Adrenal gland (tissue), 19 donors: ENCODE measurements at places on chromosomes 4 and X. TPM values are rescaled to one million over a fixed set of nuclear protein-coding genes. Genes with fewer than 3 reads are reported as not detected.

DNA sequence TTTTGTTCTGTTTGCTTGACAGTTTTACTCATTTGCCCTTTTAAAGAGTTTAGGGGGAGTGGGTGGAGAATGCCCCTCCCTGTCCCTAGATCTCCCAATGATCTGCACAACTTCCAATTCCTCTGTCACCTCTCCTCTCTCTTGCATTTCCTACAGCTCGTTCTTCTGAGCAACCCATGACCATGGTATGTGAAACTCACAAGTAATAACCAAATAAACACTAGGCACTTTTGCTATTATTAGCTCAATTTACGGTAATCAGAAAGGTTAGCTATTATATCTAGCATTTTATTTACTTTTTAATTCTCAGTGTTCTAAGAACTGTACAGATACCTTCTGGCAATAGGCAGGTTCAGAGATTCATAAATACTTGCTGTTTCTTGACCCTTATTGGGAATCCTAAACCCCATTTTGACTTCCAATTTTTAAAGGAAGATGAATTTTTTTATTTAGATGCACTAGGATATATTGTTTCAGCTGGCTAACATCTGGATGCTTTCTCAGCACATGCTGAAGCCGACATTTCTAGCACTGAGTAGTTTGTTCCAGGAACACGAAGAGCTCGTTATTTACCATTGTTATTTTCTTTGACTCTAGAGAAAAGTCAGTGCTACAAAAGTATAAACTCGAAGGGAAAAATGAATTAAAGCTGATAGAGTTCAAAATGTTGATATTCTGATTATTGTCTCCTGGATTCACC, 194.7 kb upstream of the TLL1 start:
- no peaks in the 10 kb centered on the region for H3K4me1 ChIP-seq
- no peaks in the 10 kb centered on the region for H3K27me3 ChIP-seq
- H3K4me3 ChIP-seq: no peak overlapping the region
- H3K27ac ChIP-seq: no peak overlapping the region

DNA sequence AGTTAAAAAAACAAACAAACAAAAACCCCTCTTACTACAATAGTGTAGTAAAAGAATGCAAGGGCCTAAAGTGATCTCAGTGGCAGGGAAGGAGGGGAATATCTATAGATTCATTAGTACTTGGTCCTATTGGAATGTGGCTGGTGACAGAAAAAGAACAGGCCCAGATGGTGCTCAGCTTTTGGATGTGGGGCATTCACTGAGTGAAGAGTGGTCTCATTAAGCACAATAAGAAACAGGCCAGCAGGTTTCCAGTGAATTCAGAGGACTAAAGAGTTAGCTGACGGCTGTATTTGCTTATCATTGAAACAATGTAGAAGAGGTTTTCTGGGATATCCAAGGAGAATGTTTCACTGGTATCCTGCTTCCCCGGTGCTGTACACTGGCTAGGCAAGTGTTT, 243.8 kb upstream of the HHIP start:
- no peak overlapping the region for H3K27ac ChIP-seq
- H3K36me3 ChIP-seq: no peaks in the 10 kb centered on the region
- H3K4me1 ChIP-seq: no peaks in the 10 kb centered on the region
- no peak for DNase-seq
- H3K4me3 ChIP-seq: no peak overlapping the region

GRCh38 chrX:67353651-67354370, 190.0 kb upstream of the AR start:
- H3K4me3 ChIP-seq: no peak overlapping the region
- no peak for DNase-seq
- H3K27ac ChIP-seq: no peak overlapping the region
- H3K27me3 ChIP-seq: peaks cover 14% of the 10 kb centered on the region
- H3K36me3 ChIP-seq: no peaks in the 10 kb centered on the region
- no peaks in the 10 kb centered on the region for H3K4me1 ChIP-seq

DNA sequence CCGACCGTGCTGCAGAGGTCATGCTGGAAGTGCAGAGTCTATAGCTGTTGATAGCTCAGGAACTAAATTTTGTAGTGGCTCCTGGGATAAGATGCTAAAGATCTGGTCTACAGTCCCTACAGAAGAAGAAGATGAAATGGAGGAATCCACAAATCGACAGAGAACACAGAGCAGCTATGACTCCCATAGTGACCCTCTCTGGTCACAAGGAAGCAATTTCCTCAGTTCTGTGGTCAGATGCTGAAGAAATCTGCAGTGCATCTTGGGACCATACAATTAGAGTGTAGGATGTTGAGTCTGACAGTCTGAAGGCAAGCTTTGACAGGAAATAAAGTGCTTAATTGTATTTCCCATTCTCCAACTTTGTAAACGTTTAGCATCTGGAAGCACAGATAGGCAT, 8.8 kb downstream of the MANBA start:
- no peak overlapping the region for H3K27ac ChIP-seq
- H3K27me3 ChIP-seq: no peaks in the 10 kb centered on the region
- H3K36me3 ChIP-seq: no peaks in the 10 kb centered on the region
- no peaks in the 10 kb centered on the region for H3K4me1 ChIP-seq
- no peak overlapping the region for H3K4me3 ChIP-seq

STK32B gene
- total RNA-seq: 0.55 TPM
